Muscle of leg (tissue), 16 donors: ENCODE measurements at places on chromosomes 6 and 20.
A peak's percentile ranks its signal among the peaks of the same experiment; 100 is the strongest.

DNA sequence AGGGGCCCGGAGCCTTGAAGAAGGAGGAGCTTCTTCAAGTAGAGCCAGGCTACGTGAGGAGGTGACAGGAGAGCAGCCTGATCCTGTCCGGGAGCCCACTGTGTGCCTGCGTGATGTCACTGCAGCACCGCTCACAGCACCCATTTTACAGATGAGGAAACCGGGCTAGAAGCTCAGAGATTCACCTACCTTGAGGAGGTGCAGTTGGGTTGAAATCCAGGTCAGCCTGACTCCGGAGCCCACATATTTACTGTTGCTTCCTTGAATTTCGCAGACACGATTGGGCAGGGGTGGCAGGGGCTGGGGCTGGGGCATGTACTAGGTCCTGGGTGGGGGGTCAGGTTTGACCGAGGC, 12.5 kb downstream of the VSTM2L start:
- no peak for DNase-seq

DNA sequence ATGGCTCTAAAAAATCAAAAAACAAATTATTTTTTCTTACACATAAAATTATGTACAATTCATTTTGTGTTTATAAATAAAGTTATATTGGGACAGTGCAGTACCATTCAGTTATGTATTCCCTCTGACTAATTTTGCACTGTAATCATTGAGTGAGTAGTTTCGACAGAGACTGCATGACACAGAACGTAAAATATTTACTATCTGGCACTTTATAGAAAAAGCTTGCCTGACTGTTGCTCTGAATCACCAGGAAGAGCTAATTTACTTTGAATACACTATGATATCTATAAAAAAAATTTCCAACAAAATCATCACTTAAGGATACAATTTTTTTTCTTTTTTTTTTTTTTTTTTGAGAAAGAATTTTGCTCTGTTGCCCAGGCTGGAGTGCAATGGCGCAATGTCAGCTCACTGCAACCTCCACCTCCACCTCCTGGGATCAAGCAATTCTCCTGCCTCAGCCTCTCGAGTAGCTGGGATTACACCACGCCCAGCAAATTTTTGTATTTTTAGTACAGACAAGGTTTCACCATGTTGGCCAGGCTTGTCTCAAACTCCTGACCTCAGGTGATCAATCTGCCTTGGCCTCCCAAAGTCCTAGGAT, 11.0 kb upstream of the KHDC1L start:
- DNase-seq = no peak

DNA sequence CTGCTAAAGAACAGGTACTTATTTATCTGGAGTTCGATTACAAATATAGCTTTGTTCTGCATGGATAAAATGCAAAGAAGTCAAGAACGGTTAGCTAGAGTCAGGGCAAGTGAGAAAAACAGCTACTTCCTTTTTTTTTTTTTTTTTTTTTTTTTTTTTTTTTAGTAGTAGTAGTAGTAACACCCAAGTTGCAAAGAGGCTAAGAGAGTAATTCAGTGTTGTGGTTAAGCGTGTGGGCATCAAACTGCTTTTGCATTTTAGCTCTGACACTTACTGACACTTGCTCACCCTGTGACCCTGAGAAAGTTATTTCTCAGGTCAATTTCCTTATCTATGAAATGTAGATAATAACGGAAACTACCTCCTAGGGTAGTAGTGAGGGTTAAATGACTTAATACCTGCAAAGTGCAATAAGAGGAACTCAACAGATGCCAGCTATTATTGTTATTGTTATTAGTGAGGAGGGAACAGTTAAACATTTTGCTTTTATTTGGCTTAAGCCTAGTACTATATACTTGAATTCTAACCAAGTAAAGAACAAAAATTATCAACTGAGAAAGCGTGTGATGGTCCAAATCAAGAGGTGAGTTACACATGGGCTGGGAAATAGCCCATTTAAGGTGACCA, 86.7 kb upstream of the BACH2 start:
- DNase-seq = no peak

- DNase-seq = no peak
These were observed 106.4 kb upstream of the CARMIL1 start for GRCh38 chr6:25172819-25173218.

DNA sequence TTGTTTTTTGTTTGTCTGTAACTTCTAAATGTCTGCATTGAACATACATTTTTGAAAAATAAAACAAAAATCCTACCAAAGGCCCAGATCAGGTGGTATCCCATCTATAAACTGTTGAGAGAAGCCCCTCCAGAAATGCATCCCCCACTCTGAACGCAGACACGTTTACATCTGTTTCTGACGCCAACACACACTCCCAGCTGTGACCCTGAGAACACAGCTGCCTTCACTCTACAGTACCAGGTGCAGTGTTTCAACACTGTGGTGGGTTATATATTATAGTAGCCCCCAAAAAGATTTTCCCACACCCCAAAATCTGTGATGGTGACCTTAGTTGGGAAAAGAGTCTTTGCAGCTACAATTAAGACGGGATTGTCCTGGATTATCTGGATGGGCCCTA, 199.1 kb upstream of the JARID2 start:
- no peak for DNase-seq

- DNase-seq = peak; percentile 61
These were observed 14.0 kb downstream of the MRPS18A start for GRCh38 chr6:43673444-43674084.

GRCh38 chr20:17611540-17612286, 41.8 kb downstream of the DSTN start:
- no peak for DNase-seq

DNA sequence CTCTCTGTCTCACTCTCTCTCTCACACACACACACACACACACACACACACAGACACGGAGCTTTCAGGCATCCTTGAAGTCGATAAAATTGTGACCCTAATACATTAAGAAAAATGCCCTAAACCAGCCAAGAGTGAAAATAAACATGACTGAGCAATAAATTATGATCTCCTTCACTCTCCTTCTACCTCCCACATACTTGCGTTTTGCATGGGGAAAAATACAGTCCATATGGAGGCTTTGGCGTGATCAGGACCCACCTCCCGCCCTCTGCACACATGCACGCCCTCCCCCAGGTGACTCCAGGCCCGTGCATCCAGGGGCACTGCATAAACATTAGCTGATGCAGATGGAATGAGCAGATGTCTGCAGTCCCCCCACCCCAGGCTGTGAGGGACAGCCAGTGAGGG, 114.2 kb upstream of the JARID2 start:
- no peak for DNase-seq
